ENCODE measurements at places on chromosomes 5 and 9. TPM values are rescaled to one million over a fixed set of nuclear protein-coding genes. Genes with fewer than 3 reads are reported as not detected.

DNA sequence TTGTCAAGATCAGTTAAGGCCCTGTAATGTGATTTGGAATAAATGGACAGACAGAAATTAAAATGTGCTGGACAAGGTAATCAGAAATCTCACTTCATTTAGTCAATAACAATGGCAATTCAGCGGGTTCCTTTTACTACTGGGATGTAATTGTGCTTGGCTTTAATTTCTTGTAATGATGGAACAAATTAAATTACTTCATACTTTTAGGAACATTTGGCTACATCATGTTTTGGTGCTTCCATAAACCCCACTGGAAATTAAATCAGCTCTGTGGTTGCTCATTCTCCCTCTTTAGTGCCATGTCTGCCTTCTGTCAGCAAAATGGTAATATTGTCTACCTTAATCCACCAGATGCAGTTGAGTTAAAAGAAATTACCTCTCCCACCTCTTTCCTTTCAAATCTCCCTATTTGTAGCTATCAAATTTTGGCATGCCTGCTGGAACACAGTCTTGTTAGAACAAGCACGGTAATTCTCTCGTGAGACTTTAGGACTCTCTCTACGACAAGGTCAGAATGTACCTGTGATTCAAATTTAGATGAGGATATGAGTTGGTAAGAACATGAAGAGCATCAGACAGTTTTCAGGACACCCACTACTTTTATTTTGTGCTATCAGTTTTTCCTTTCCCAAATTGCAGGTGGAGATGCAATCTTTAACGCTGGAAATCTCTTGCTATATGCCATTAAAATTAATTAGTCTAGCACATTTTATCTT, 476.3 kb downstream of the RAB3C start:
- ATAC-seq, result no peak

DNA sequence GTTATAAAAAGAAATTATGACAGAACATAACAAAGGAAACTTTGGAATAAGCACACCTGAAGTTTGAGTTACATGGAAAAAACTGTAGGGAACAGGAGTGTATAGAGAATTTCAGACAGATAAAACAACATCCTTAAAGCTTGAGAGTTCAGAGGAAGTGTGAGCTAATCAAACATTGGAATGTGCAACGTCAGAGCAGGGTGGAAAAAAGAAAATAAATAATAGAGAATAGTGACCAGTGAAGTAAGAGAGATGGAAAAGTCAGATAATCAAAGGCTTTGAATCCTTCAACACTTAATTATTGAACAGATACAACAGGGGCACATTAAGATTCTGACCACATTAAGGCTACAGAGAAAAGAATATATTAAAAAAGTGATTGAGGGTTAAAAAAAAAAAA, 128.5 kb upstream of the CDH10 start:
- ATAC-seq, result no peak

DNA sequence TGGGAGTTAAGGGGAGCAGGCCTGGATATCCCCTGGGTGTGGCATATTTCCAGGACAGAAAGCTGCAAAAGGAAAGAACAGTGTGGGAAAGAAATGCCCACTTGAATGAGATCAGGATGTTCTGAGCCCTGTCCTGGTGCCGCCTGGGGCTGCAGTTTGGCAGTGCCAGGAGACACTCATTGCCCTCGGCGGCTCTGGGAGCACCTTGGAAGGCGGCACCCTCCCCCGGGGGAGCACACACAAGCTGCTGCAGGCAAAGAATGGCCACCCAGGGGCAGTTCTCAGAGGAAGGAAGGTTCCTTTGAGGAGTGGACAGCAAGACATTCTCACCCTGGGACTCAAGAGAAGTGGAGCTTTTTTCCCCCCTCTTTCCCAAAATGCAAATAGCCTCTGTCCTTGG, 305.3 kb downstream of the NTRK2 start:
- no peak for ATAC-seq

GRCh38 chr5:121707178-121707577, 144.5 kb upstream of the FTMT start:
- ATAC-seq, result no peak

DNA sequence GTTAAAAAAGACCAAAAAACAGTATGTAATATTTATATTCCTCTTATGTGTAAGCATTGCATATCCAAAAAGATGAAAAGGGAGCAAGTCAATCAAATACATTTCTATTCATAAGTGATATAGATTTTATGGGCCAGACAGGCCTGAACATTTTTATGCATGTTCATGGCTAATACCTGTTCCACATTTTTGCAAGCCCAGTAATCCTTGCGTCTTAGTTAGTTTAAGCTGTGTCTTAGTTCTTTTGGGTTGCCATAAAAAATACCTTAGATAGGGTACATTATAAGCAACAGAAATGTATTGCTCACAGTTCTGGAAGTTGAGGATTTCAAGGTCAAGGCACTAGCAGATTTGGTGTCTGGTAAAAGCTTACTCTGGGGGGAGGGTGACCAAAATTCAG, 342.1 kb downstream of the TAF11L14 start:
- ATAC-seq, result no peak

DNA sequence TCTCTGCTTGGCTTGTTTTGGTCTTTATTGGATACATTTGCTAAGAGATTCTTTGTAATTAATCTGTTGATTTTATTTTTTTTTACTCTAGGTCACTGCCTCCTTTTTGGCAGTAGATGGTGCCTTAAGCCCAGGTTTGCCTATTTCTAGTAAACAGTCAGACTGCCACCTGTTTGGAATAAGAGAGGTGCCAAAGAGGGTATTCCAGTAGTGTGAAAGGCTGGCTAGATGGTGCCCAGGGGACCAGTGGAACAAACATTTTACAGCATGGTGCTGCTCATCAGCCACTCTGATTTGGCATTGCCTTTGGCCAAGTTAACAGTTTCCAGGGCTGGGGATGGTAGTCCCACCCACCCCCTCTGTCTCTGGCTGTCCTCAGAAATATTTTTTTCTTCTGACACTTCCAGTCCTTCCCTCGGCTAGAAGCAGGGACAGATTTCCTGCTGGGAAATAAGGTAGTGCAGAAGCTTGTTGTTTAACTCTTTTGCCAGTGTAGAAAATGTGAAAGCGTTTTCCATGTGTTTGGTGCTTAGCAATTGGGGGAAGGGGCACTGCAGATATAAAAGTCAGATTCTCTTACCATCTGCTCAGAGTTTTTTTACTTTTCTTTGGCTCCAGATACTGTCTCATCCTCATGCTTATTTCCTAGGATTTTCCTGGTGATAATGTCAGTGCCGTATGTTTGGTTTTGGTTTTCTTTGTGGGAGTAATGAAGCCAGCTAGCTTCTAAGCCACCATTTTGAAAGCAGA, 36.6 kb upstream of the FBXL7 start:
- no peak for ATAC-seq

- no peak for ATAC-seq
These were observed 135.4 kb downstream of the GABRB2 start for GRCh38 chr5:161411156-161411555.

DNA sequence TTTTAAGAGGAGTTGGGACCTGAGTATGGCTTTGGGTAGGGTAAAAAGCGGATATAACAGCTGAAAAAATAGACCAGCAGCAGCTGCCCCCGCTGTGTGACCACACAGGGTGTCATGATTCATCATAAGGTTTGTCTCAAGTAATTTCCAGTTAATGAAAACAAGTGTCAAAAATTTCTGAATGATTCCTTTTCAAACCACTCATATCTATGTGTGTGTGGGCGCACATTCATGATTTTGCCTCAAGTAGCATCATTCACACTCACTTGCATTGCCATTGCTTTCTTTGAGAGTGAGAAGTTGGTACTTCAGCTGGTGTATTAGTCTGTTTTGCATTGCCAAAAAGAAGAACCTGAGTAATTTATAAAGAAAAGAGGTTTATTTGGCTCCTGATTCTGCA, 12.1 kb upstream of the TNFAIP8 start:
- ATAC-seq, result no peak

GRCh38 chr5:172283020-172283861, at the start of gene UBTD2:
Gene UBTD2 (minus strand): TSS chr5:172283764. CDS start chr5:172283665, 99 bp downstream.
- ATAC-seq, result peak; percentile 95

DNA sequence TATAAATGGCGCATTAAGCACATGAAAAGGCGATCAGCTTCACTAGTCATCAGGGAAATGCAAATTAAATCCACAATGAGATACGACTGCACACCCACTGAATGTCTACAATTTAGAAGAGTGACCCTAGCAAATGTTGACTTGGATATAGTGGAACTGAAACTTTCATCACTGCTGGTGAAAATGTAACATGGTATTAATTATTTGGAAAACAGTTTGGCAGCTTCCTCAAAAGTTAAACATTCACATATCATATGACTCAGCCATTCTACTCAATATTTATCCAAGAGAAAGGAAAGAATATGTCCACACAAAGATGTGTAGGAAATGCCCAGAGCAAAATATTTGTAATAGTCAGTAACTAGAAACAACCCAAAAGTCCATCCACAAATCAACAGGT, 146.5 kb downstream of the LPAR1 start:
- ATAC-seq, result no peak

GRCh38 chr9:129506892-129507291, 114.0 kb downstream of the C9orf50 start:
- ATAC-seq, result peak; percentile 21

DNA sequence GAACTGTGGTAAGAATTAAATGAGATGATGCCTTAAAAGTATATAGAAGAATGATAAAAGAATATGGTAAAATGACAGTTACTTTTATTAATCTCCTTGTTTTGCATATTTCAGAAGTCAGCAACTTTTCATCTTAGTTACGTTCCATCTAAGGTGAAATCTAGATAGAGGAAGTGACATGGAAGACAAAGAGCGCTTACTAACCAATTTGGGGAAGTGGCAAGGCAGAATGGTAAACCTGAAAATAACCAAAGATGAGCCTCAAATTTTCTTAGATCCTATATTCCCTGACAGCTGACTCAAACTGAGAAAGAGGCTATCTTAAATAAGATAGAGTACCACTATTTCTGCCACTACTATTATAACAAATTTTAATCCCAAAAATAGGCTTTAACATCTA, 52.5 kb downstream of the FGF10 start:
- no peak for ATAC-seq

DNA sequence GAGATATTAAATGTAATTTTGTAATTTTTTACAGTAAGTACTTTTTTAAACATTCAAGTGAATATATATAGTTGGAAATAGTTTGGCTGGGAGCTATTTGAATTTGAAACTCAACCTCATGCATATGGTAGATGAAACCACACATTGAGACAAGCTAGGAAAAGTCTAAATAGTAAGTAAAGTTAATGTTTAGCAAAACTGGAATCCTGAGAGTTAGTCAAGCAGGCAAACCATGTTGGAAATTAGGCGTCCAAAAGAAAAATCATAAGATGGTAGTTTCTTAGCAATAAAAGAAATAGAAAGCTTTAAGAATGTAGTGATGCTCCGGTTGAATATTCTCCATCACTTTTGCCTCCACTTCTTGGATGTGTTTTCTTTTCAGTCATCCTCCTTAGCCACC, 657.1 kb upstream of the CDH10 start:
- ATAC-seq, result no peak

DNA sequence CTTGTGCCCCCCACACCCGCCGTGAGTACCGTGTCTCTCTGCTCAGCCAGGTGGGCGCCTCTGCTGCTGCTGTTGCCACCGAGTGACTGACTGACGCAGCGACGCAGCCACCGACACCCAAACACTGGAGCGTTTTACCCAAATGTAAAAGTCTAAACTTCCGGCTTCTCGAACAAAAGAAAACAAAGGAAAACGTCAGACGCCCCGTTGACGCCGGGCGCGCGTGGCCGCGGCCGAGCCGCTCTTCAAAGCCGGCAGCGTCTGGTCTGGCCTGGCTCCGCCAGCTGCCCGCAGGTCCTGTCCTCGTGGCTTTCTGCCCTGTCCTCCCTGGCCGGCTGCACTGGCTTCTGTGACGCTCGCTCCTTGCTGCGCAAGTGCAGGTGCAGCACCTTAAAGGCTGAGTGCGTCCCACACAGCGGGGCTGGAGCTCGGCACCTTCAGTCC, 41.4 kb upstream of the CLPTM1L start:
- ATAC-seq, result peak; percentile 54

DNA sequence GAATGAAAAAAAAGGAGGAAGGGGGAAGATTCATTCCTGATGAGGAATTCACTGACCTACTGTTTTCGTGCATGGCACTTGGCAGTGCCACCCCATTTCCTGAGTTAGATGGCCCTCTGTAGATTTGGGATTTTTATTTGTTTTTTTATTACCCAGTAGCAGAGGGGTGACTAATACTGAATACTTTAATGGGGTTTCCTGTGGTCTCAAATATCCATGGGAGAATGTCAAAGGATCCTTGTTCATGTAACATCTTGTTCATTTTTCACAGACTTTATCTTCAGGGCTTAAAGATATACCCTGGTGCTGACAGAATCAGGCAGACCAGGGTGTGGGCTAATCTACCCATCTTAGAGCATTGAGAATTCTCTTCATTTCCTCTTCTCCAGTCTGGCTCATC, 93.0 kb downstream of the MAMDC2 start:
- no peak for ATAC-seq

DNA sequence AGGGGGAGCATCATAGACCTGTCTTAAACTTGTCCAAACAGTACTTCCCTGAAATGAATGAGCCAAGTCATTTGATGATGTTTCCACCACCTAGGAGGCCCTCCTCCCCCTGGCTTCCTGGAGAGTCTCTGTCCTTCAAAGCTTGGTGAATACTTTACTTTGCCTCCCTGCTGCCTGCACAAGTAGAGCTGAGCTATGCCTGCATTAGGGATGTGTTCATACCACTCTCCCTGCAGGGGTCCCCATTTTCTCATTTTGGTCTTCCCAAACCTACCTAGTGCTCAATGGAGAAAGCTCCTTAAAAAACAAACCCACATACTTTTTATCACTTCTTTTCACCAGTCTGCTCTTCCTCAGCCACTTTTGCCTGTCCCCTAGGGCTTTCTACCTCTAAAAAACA, 7.7 kb downstream of the CCNI2 start:
- ATAC-seq, result no peak

DNA sequence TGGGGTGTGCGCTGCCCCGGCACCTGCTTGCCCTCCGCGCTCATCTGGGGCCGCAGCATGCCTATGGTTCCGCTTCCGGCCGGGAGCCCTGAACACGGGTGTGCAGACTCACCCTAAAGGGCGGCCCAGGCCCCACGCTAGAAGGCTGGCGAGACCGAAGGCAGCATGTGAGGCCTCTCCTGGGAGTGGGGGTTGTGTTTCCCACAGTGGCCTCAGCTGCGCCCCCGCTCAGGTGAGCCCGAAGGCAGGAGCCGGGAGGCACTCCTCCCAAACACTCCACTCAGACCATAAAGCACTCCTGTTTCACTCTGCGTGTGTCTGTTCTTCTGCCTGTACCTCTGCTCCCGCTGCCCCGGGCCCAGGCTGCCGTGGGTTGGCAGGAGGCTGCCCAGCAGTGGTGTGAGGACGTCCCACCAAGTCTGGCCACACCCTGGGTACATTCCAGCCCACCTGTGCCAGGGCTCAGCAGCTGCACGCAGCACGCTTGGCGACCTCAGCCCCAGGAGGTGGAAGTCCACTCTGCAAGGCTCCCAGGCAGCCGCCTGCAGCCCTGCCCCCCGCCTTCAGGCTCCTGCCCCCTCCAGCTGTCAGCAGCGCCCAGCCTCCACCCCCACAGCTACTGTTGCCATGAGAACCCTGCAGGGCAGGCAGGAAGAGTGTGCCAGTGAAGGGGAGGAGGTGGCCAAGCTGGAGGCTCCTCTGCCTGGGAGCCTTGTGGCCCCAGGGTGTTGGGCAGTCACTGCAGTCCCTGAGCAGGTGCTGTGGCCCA, 1.2 kb upstream of the AJM1 start:
- ATAC-seq, result no peak

ANKRD34B gene
- total RNA-seq, result not detected

OR1Q1 gene
- not detected for total RNA-seq

GAPT gene
- 2.2 TPM for total RNA-seq

SAPCD2 gene
- total RNA-seq, result 1.3 TPM

HAPLN1 gene
- total RNA-seq, result 1.8 TPM

RANBP17 gene
- total RNA-seq, result 21.7 TPM

ANKH gene
- total RNA-seq, result 37.8 TPM

Data from gastroesophageal sphincter (tissue), 4 donors.